ENCODE measurements at places on chromosomes 5 and 9.

DNA sequence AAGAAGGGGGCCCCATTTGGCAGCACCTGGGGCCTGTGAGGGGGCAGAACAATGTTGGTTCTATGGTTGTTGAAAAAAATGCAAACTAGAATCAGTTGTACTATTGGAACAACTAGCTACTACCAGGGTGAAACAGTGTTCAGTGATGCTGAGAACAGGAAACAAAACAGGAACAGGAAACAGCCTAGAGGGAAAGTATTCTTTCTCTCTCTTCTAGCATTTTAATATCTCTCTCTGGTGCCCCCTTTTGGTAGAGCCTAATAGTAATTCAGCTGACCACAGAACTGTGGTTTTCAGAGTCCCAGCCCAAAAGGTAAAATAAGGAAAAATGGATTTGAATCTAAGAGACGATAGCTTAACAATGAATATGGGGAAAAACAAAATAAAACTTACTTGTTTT is 138.0 kb upstream of the KCNN2 start:
- DNase-seq = peak; percentile 2

DNA sequence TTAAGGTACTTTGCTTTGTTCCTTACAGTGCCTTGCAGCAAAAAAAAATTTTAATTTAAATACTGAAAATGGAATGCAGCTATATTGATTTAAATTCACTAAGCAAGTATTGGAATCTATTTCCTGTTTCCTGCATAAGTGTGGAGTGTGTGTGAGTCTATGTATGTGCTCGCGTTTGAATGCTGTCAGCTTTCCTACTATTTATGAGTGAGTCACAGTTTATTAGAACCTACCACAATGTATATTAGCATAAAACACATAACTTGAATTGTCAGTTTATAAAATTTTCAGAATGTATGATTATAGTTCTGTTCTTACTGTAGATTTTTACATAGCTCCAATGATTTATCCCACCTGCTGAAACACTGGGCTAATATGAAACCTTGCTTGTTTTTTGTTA is 302.1 kb downstream of the NR2F1-AS1 start:
- DNase-seq = no peak

DNA sequence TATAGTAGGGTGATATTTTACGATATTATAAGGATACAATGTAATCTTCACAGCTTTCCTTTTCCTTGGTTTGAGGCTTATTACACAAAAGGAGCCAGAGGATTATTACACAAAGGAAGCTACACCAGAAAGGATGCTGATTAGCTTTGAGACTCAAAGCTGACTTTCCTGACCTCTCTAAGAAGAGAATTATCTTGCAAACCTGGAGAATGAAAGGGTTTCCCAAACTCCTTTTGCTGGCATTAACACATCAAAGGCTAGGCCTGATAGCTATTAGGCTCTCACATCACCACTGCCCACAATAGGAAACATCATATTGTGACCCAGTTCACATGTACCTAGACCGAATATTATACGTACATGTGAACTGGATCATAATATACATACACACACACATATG is 34.2 kb upstream of the CHD1 start:
- no peak for DNase-seq

DNA sequence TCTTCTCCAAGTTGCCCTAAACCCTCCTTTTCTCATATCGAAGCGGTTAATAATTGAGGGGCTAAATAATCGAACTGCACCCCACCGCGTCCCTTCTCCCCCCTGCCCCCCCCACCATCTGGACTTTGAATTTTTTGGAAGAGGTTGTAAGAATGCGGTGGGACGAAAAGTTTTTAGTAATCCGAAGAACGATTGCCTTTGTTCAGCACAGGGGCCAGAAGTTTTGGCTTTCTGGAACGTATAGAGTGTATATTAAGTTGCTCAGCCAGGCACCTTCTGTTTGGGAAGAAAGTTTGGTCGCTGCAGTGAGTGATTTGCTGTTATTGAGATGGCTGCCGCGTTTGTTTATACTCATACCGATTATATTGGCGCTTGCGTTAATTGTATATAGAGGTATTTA is 518 bp downstream of the ERBIN start:
- DNase-seq = peak; percentile 29

GRCh38 chr5:168734620-168735300 is 155.6 kb upstream of the PANK3 start:
- no peak for DNase-seq

- peak; percentile 50 for DNase-seq
Observed at GRCh38 chr5:1105350-1106265, 6.3 kb downstream of the SLC12A7 start.

DNA sequence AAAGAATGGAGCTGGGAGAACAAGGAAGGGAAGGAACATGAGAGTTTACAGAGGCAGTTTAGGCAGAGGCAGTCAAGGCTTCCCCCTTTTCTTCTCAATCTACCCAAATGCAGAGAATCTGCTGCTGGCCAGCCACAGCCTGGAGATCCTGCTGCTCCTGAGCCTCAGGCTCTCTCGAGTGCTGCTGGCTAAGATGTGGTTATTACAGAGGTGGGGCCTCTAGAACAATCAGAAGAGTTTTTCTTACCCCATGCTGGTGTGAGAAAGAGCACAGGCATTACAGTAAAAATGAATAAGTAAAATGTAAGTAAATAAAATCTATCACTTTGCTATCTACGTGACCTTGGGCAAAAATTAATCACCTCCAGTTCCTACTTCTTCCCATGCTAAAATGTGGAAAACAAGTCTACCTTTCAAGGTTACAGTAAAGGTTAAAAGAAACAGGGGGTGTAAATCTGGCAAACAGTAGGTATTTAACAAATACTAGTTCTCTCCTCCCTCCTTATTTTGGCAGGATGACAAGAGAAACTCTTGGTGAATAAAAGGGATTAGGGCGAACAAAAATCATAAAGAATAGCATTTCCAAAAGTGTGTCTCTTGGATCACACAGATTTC is 31.1 kb downstream of the FBXW11 start:
- no peak for DNase-seq

- no peak for DNase-seq
Observed at GRCh38 chr9:100573655-100574260, 4.1 kb upstream of the CAVIN4 start.

DNA sequence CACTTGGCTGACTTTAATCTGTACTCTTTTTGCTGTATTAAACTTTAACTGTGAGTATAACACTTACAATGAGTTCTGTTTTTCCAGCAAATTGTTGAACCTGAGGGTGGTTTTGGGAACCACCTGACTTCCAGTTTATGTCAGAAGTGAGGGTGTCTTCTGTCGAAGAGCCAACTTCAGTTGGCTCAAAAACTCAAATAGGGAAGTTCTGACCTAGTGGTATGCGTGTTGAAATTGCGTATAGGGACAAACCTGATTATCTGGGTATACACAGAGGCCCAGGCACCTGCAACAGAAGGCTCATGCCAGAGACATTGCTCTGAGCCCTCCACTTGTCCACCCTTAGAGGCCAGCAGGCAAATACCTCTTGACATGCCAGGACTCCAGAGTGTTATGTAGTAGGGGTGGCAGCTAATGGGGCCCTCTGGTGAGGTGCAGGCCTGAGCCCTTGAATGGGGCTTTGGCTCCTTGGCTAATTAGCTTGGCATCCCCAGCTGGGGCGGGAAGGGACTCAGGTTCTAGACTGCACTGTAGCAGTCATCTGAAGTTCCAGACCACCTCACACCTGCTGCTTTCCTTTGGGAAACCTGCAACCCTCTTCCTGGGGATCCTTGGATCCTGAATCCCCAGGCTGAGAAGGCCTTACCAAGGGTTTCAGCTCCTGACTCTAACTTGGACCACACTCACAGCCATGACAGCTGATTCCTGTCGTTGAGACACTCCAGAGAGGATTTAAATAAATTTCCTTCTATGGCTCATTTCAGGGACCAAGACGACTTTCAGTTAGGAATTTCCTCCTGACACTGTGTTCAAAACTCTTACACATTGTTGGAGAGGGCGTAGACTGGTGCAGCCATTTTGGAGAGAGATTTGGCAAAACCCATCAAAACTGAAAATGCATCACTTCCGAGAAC is 189.6 kb downstream of the HSPA4 start:
- peak; percentile 54 for DNase-seq

- DNase-seq = no peak
Observed at GRCh38 chr5:137333475-137333874, 165.7 kb downstream of the SPOCK1 start.

- no peak for DNase-seq
Observed at GRCh38 chr5:757931-758697, 26.4 kb downstream of the ZDHHC11B start.

GRCh38 chr9:131657940-131658339 is 81.9 kb downstream of the RAPGEF1 start:
- no peak for DNase-seq

- DNase-seq = no peak
Observed at GRCh38 chr5:33685873-33686755, 205.7 kb downstream of the ADAMTS12 start.

- DNase-seq = no peak
Observed at GRCh38 chr9:117414220-117414905, 494 bp downstream of the ASTN2 start.

DNA sequence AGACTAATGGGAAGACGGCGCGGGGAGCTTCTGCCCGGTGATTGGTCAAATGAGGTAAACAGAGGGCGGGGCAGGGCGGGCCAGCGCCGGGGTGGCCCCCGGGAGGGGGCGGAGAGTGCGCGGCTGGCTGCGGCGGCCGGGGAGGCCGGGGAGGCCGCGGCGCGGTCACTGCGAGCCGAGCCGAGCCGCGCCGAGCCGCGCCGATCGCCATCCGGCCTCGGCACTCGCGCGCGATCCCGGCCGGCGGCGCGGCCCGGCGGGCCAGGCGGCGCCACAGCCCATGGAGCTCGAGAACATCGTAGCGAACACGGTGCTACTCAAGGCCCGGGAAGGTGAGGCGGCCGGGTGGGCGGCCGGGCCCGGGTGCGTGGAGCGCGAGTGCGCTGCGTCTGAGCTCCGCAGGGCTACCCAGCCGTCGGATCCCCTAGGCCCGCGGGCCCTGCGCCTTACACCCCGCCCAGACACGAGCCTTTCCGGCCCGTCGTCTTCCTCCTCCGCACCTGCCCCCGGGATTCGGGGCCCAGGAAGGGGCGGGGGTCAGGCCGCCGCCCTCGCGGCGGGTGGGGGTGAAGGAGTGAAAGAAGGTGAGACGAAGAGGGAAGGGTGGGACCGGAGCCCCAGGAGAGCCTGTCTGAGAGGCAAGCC is at the start of gene GRK6:
TSS of gene GRK6 (plus strand) at position 111 of the 645 bp plus-strand sequence. CDS start at position 281, 170 bp downstream.
- DNase-seq = peak; percentile 30

DNA sequence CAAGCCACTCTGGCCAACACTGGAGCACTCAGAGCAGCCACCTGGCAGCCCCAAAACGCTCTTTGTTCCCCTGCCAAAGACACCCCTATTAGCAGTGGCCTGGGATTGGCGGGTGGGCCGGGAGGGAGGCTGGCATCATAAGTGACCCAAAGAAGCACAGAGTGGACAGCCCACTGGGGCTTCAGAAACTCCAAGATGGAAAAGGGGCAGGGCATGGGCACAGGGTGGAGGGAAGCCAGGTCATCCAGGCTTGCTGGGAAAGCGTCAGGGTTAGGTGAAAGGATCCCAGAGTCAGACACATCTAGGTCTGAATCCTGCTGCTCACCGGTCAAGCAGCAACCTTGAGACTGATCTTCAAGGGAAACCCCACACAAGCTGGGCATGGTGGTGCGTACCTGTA is 14.8 kb downstream of the EEIG1 start:
- DNase-seq = no peak

GRCh38 chr5:31470608-31471007 is 61.3 kb downstream of the DROSHA start:
- peak; percentile 12 for DNase-seq

DNA sequence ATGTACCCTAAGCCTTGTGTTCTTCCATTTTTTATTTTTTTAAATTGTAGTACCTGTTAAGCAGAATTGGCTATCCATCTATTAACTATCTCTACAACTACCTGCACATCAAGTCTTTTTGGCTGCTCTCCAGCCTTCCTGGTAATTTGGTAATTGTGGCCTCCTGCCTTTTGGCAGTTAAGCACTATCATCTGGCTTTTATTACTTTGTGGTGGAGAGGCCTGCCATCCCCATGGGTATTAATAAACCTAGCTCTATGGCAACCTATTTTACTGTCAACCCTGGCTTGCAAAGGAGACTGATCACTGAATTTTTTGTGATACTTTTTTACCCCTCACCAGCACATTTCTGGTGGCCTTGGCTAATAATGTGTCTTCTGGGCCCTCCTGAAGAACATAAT is 20.5 kb downstream of the SELENOP start:
- DNase-seq = no peak

- DNase-seq = no peak
Observed at GRCh38 chr9:79221084-79221483, 350.7 kb upstream of the TLE4 start.

DNA sequence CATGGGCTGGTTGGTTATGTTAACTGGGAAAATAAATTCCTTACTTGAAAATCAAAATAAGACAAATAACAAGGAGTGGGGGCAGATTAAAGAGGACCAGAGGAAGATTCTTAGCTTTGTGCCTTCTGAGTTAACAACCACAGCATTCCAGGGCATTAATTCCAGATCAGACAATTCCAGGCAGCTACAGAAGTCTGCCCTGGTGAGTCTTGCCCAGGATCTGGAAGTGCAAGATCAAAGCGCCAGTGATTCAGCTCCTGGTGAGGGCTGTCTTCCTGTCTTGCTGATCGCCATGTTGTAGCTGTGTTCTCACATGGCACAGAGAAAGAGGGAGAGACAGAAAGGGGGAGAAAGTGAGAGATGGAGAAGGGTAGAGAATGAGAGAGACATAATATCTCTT is 65.6 kb downstream of the ANXA2R start:
- DNase-seq = no peak

DNA sequence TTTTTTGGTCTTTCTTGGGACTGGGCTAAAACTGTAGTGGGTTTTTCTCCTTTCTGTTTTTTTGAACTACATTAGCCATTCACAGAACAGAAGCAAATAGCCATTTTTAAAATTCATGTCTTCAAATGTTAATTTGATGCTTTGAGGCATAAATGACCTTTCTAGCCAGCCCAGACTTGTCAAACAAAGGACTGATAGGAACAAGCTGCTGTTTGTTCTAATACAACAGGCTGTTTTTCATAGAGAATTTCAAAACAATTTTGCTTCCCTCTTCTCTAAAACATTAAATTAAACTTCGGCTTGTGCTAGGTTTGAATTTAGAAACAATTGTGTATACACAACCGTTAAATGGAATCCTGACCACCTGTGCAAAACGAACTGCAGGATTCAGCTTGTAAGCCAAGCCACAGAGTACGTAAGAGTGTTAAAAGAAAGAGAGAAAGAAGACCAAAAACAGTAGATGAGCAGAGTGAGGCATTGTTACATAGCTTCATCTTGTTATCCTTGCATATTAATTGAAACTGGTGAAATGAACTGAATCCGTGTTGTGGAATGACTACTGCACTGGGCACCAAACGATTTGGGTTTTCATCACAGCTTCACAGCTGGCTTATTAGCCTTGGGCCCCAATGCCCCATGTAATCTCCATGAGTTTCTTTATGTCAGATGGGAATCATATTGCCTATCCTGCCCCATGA is 100.0 kb downstream of the ZSWIM6 start:
- DNase-seq = no peak
